Purkinje cell (primary cell): ENCODE measurements at places on chromosomes 1 and 21. TPM values are rescaled to one million over a fixed set of nuclear protein-coding genes. Genes with fewer than 3 reads are reported as not detected.

NOL9 gene
- 2.2 and 4.6 TPM in 2 replicates for polyA plus RNA-seq

SARS1 gene
- 193 and 222 TPM in 2 replicates for polyA plus RNA-seq

KRTAP12-1 gene
- not detected in 2 replicates for polyA plus RNA-seq

OR2T11 gene
- not detected in 2 replicates for polyA plus RNA-seq

MNDA gene
- 0.41 TPM in 1 of 2 replicates, not detected in the other for polyA plus RNA-seq

TRNP1 gene
- 9.7 and 14.0 TPM in 2 replicates for polyA plus RNA-seq

BCL2L15 gene
- not detected in 2 replicates for polyA plus RNA-seq

CA14 gene
- 2.5 and 3.0 TPM in 2 replicates for polyA plus RNA-seq

SLC6A9 gene
- 1.5 and 1.6 TPM in 2 replicates for polyA plus RNA-seq

EVA1B gene
- 0.24 TPM in 1 of 2 replicates, not detected in the other for polyA plus RNA-seq

LCE1F gene
- polyA plus RNA-seq = not detected in 2 replicates

KRTCAP2 gene
- 468 and 662 TPM in 2 replicates for polyA plus RNA-seq

S100A9 gene
- not detected in 2 replicates for polyA plus RNA-seq

BATF3 gene
- polyA plus RNA-seq = 17.6 and 18.0 TPM in 2 replicates

TGFB2 gene
- 2.7 and 6.9 TPM in 2 replicates for polyA plus RNA-seq

ESRRG gene
- polyA plus RNA-seq = 10.1 and 19.9 TPM in 2 replicates

YBEY gene
- polyA plus RNA-seq = 7.6 and 9.4 TPM in 2 replicates

LCE1B gene
- polyA plus RNA-seq = not detected in 2 replicates

IKBKE gene
- polyA plus RNA-seq = 1.6 and 4.5 TPM in 2 replicates

GUCA2B gene
- polyA plus RNA-seq = not detected in 2 replicates

BMP8B gene
- polyA plus RNA-seq = not detected in 2 replicates

GJB5 gene
- 4.0 and 11.5 TPM in 2 replicates for polyA plus RNA-seq

LRRN2 gene
- 11.7 and 12.4 TPM in 2 replicates for polyA plus RNA-seq

SEC22B gene
- polyA plus RNA-seq = 62.2 and 80.8 TPM in 2 replicates

PKNOX1 gene
- 9.7 and 12.0 TPM in 2 replicates for polyA plus RNA-seq
